ENCODE measurements at places on chromosomes 2 and 18. TPM values are rescaled to one million over a fixed set of nuclear protein-coding genes. Genes with fewer than 3 reads are reported as not detected.
A peak's percentile ranks its signal among the peaks of the same experiment; 100 is the strongest.

GRCh38 chr18:248053-248452 lies 19.8 kb downstream of the THOC1 start:
- DNase-seq: no peak

DNA sequence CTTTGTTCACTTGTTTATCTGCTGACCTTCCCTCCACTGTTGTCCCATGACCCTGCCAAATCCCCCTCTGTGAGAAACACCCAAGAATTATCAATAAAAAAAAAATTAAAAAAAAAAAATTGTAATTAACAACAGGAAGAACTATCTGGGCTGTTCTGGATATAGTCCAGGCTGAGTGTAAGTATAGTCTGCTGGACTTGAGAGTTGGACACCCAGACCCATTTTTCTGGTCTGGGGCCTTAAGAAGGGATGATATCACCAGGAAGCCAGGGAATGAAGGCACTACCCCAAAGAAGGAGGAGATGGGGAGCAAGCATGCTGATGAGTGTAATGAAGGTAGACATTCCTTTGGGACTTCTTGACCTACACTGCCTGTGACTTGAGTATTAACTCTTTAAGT lies 72.1 kb upstream of the ZFP36L2 start:
- DNase-seq: no peak

GRCh38 chr2:29817801-29818680 lies 103.3 kb downstream of the ALK start:
- no peak for DNase-seq

DNA sequence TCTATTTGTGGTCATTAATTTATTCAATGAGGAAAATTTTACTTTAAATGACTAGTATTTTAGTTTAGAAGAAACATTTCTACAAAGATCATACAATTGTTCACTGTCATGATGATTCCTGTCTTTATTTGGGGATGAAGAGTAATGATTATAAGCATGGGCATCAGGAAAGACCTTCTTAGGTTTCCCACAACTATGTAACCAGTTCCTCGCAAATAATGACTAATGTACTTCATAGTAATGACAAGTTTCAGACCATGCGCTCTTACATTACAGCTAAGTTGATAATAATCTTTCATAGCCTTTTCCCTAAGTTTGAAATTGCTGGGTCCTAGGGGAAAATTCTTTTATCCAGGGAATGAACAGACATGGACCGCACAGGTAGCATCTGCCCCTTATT lies 90.5 kb downstream of the MYO5B start:
- DNase-seq: no peak

DNA sequence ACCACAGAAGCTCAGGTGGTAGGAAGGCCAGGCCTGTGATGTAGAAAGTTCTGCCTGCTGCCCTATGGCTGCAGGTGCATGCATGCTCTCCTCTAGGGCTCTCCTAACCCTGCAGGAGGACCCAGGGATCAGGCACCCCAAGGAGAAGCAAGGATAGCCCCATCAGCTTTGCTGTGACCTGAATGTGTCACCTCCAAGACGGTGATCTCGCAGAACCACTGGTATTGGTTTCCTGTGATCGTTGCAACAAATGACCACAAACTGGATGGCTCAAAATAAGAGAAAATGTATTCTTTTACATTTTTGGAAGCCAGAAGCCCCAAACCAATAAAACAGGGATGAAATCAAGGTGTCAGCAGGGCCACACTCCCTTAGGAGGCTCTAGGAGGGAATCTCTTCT lies 327.3 kb downstream of the BCL11A start:
- DNase-seq: no peak

DNA sequence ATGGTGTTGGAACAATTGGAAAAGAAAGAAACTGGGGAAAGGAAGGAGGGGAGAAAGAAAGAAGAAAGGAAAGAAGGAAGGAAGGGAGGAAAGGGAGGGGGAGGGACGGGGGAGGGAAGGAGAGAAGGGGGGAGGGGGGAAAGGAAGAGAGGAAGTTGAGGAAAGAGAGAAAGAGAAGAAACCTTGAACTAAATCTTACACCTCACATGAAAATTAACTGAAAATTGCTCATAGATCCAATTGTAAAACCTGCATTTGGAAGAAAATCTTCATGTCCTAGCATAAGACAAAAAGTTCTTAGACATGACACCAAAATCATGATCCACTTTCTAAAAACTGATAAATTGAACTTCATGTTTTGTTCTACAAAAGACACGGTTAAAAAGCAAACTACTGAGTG lies 163.8 kb downstream of the EXOC6B start:
- no peak for DNase-seq

DNA sequence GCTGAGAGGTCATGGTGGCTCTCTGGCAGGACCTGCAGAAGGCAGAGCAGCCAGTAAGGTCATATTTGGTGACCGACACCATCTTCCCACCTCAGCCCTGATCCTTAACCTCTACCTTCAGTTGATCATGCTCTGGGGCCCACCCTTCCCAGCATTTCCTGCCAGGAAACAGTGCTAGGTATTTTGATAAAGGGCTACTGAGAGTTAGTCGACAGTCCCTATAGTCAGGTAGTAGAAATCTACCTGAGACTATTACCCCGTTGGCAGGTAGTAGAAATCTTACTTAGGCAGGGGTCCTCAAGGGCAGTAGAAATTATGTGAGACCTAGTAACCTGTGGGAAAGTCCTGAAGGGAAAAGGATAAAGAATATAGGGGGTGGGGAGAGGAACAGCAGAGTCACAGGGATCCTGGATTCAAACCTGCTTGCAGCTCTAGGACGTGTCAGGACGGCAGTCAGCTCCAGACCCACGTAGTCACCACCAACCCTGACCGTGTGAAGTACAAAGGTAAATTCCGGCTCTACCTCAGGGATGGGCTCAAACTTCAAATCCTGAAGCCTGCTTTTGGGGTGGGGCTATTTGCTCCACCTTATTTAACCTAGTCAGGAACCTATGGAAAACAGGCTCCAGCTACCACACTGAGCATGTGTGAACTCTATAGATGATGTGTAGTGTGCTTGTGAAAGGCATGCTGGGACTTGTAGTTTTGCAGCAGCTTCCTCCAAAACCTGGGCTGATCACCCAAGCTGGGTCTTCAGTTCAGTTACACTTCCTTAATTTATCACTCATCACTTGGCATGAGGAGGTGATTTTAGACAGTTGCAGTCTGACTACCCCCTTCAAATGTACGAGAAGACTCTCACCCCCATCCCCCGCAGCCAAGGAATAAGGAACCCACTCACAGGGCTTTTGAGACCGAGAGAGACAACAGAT lies at the start of gene DQX1:
TSS of gene DQX1 (minus strand) at position 515 of the 932 bp plus-strand sequence. CDS start at position 13, 502 bp downstream.
- no peak for DNase-seq

- DNase-seq: no peak
These were observed 114.8 kb downstream of the CCBE1 start for GRCh38 chr18:59582395-59582794.

- DNase-seq: peak; percentile 51
These were observed 77.0 kb upstream of the LGALSL start for GRCh38 chr2:64376926-64377325.

DNA sequence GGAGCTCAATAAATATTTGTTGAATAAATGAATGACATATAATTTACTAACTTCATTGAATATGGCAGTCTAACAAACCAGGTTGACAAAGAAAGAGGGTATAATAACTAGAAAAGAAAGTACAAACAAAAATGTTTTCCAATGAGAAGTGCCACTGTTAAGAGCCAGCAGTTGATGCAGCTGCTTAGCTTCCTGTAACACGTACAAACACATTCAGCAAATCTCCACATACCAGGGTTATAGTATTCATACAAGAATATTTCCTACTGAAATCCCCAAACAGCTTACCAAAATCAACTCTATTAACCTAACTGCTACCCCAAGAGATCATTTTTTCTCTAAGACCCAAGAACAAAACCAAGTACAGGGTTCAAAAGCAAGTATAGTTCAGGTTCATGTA lies 77.7 kb downstream of the THADA start:
- no peak for DNase-seq

DNA sequence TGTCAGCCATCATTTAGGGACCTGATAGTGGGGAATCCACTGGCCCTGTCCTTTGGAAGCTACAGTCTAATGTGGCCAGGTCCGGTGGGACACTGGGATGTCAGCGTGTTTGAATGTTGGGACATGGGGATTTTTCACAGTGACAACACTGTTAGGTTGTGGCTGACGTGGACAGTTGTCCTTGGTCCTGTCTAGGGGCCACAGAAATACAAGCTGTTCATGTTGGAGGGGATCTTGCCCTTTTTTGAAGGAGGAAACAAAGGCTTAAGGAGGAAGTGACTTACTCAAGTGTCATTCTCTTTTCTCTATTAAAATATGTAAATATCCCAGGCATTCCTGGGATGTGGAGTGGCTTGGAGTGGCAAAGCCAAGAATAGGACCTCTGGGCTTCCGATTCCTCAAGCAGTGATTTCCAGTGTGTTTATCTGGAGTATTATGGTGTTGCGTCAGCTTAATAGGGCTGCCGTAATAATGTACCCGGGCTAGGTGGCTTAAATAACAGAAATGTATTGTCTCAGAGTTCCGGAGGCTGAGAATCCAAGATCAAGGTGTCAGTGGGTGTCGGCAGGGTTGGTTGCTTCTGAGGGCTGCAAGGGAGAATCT lies 8.5 kb downstream of the ACOXL start:
- no peak for DNase-seq

DNA sequence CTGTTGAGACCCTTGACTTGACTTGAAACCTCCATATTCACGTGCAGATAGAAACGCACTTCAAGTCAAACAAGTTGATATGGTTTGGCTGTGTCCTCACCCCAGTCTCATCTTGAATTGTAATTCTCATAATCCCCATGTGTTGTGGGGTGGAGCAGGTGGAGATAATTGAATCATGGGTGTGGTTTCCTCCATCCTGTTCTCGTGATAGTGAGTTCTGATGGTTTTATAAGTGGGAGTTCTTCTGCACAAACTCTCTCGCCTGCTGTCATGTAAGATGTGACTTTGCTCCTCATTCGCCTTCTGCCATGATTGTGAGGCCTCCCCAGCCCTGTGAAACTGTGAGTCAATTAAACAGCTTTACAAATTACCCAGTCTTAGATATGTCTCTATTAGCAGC lies 21.4 kb downstream of the SLC3A1 start:
- no peak for DNase-seq

GRCh38 chr2:39325966-39326365 lies 82.2 kb upstream of the CDKL4 start:
- no peak for DNase-seq

DNA sequence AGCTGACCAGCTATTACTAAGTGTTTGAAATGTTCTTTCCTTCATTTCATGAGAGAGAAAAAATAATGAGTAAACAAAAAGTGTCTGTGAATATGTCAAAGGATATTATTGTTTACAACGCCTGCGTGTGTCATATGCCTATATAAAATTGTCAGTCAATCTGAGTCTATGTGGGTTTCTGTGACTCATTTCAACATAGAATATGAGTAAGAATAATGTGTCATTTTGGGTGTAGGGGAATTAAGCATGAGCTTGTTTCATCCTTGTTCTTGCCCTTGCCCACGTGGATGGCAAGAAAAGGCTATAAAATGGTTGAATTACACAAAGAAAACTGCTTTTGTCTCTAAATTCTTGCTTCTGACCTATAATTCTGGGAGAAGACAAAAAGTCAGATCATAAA lies 466.0 kb downstream of the PTH2R start:
- no peak for DNase-seq

GRCh38 chr2:12304564-12305171 lies 412.1 kb upstream of the TRIB2 start:
- DNase-seq: no peak

- no peak for DNase-seq
These were observed 472.7 kb upstream of the HS6ST1 start for GRCh38 chr2:128791120-128791984.

DNA sequence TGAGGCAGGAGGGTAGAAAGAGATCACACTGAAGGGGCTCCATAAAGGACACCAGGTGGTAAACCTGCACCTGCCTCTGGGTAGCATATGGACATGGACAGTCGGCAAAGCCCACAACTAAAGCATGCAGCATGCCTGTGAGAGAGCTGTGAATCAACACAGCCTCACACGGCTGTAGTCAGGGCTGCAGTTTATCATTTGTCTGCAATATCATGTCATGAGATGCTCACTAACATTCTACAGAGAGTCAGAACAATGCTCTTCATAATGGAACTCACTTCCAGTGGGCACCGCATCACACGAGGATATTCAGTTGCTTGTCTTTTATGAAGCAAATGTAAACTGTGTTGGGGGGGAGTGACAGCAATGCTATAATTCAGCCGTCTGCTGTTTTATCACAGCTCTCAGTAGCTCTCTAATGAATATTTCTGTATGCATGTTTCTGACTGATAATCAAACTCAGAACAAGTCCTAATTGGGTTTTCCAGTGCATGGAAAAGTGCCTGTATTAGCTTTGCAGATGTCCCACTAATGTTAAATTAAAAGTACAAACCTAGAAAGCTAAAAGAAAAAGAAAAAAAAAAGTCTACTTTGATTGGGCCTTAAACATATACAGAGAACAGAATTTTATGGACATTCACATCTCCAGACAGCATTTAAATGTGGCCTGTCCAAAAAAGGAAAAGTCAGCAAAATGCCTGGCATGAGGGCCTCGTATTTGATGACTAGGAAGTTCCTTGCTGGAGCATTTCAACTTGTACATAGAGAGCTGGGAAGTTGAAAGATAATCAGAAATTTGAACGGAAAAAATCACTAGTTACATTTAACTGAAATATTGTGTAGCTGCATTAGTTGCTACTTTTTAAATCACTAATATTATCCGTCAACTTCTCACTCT lies 406.1 kb upstream of the SOX11 start:
- peak; percentile 23 for DNase-seq

DNA sequence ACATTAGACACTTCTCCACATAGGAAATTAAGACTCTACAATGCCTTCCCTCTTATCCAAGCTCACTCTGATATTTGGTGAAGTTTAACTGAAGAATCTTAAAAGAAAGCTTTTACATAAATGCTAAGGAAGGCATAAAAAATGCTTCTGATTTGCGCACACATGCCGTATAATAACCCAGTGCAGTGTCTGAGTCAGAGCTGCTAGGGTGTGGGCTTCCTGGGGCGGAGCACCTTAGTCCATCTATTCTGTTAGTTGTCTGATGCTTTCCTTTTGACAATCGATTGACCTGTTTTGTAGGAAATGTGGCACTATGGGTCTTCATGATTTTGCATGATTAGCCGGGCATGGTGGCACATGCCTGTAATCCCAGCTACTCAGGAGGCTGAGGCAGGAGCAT lies 231.5 kb downstream of the AFF3 start:
- no peak for DNase-seq

- DNase-seq: peak; percentile 96
These were observed at the start of gene TTC27 for GRCh38 chr2:32627814-32628579. Gene TTC27 (plus strand): TSS chr2:32628050. CDS start chr2:32628293, 243 bp downstream.

Gene UGT1A6
- 26.3 TPM for total RNA-seq

Gene NCK2
- total RNA-seq: 88.9 TPM

Gene SP100
- total RNA-seq: 168 TPM

Gene C2orf15
- 5.9 TPM for total RNA-seq

Gene LAMA3
- total RNA-seq: 140 TPM

Gene STPG4
- total RNA-seq: not detected

Gene IL1RL2
- not detected for total RNA-seq

Gene LDAH
- total RNA-seq: 20.0 TPM

Gene CLHC1
- total RNA-seq: 9.9 TPM

Gene EIF2B4
- total RNA-seq: 42.2 TPM

Gene SLC16A14
- not detected for total RNA-seq
